ENCODE measurements at places on chromosomes 5 and 9.

DNA sequence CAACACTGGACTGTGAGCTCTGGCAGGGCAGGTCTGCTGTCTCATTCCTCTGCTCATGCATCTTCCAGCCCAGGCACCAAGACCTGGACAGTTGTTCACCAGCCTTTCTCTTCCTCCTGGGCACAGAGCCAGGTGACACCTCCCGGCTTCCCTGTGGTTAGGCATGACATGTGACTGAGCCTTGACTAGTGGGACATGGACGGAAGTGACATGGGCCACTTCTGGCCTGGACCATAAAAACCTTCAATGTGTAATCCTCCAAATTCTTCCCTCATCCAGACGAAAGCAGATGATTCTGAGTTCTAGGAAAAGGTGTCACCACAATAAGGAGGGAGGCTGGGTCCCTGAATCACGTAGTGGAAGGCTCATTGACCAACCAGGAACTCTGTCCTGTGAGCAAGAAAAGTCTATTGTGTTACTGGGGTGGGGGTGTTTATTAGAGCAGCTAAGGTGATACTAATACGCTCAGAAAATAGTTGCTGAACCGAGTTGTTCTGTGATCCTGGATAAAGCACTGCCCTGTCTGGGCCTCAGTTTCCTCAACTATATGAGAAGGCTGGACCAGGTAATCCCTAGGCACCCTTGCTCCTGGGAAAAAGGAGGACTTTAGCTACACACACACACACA, 26.6 kb upstream of the CRB2 start:
- DNase-seq, result peak; percentile 30

DNA sequence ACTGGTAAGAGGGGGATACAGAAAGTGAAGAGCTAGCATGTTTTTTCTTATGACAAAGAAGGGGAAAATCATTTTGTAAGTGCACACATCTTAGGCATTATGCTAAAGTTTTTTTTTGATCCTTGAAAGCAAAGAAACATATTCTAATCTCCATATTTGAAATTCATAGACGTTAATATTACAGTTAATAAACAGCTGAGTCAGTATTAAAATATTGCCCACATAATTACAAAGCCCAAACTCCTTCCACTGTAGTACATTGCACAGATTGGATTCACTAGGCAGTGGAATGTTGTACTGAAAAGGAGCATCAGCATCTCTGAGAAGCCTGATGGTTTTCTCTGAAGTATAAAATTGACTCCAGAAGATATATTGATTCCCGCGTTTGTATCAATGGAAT, 122.6 kb downstream of the ISOC1 start:
- DNase-seq, result no peak

- no peak for DNase-seq
Observed at GRCh38 chr5:126358525-126358924, 64.7 kb upstream of the GRAMD2B start.

- no peak for DNase-seq
Observed at GRCh38 chr9:96061293-96061987, 185.9 kb downstream of the ERCC6L2 start.

GRCh38 chr5:14793851-14794250, 77.7 kb downstream of the ANKH start:
- DNase-seq, result no peak

- no peak for DNase-seq
Observed at GRCh38 chr9:107249131-107249533, 33.9 kb upstream of the RAD23B start.

DNA sequence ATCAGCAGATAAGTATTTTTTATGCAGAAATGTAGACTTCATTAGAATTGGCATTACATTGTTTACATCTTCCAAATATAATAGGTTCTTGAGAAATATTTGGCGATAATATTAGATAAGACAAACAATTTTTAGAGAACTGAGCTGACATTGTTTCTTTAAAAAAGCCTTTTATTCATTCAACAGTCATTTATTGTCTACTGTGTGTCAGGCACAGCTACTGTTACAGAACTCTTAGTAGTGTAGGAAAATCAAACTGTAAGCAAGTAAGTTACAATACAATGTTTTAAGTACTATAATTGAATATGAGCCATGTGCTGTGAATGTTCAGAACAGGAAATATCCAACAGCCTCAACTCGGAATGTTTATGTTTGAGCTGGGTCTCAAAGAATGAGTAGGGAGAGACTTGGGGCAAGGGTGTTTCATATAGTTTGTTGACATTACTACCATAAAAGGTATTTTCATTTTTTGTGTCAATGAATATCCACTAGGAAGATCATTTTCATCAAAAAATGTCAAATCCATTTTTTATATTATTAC, 114.0 kb downstream of the CDC42SE2 start:
- DNase-seq, result no peak

GRCh38 chr5:65696892-65697291, 25.0 kb downstream of the SGTB start:
- no peak for DNase-seq

GRCh38 chr9:82382887-82383616, 394.5 kb downstream of the SPATA31D1 start:
- DNase-seq, result no peak

GRCh38 chr9:131585375-131585774, 40.1 kb downstream of the PRRT1B start:
- DNase-seq, result peak; percentile 33

DNA sequence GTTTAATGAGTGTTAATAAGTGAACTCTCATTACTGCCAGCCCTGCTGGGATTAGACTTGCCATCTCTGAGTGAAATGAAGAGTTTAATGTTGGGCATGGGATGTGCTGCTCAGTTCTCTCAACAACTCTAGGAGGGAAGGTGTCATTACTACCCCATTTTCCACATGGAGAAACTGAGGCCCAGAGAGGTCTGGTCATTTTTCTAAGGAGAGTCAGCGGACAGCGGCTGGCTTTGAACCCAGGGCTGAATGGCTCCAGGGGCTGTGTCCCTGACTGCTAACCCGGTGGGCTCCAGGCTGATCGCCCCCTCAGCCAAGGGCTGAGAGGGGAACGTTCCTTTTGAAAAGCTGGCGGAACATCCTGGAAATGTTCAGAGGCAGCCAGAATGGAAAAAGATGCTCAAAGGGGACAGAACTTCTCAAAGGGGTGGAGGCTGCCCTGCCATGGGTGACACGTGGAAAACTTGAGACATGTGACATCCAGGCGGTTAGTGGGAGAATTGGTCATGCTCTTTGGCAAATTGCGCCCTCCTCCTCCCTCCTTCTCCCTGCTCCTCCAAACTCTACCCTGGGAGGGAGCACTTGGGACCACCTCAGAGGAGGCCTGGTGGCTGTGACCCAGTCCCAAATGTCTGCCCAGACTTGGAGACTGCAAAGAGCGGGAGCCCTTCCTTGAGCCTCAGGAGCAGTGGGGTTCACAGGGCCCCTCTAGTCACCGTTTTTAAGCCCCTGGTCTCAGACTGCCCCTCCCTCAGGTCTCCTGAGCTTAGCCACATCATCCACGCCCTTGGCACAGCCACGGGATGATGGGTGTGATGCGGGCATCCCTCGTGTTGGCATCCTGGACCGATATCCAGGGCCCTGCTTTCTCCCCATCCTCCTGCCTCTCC, 28.7 kb downstream of the DNM1 start:
- no peak for DNase-seq

DNA sequence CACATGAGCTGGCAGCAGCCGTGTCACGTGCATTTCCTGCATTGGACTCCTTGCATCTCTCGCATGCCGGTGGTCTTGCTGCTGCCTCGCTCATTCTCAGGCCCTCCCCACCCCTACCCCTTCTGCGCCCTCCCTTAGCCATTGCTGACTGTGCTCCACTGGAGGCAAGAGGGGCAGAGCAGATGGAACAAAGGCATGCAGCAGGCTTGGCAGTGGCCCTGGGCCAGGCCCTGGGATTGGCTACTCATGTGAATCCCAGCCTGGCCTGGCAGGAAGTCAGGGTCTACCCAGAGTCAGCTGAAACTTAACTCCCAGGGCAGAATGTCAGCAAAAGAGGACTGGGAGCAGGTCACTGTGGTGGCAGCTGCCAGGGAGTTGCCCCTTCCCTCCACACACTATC, 62.3 kb downstream of the TSTD2 start:
- no peak for DNase-seq

- DNase-seq, result no peak
Observed at GRCh38 chr5:68821056-68821455, 272.8 kb upstream of the SLC30A5 start.

DNA sequence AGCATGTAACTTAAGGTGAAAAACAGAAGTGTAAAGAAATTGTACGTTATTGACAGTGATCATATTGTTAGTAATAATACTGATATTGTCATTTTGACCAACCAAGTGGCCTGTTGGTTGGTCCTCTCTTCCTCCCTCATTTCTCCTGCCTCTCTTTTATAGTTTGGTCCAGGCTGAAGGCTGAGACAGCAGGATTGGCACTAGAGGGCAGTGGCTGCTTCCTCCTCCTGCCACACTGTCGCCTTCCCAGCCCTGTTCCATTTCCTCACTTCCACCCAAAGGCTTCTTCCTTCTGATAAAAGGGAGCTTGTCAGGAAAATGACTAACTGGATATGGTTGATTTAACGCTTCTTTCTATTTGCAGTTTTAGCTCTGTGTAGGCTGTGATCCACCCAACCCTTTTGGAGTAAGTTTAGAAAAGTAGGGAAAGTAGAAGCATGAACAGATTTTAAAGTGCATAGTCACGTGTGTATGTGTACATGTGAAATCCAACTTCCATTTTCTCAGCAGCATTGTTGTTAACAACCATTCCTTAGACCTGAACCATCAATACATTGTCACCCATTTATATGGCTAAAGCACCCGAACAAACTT, 35.6 kb downstream of the PTCD2 start:
- no peak for DNase-seq

GRCh38 chr5:75616371-75616881, 5.2 kb downstream of the ANKDD1B start:
- DNase-seq, result no peak

- DNase-seq, result no peak
Observed at GRCh38 chr5:78699552-78700153, 51.1 kb upstream of the LHFPL2 start.

DNA sequence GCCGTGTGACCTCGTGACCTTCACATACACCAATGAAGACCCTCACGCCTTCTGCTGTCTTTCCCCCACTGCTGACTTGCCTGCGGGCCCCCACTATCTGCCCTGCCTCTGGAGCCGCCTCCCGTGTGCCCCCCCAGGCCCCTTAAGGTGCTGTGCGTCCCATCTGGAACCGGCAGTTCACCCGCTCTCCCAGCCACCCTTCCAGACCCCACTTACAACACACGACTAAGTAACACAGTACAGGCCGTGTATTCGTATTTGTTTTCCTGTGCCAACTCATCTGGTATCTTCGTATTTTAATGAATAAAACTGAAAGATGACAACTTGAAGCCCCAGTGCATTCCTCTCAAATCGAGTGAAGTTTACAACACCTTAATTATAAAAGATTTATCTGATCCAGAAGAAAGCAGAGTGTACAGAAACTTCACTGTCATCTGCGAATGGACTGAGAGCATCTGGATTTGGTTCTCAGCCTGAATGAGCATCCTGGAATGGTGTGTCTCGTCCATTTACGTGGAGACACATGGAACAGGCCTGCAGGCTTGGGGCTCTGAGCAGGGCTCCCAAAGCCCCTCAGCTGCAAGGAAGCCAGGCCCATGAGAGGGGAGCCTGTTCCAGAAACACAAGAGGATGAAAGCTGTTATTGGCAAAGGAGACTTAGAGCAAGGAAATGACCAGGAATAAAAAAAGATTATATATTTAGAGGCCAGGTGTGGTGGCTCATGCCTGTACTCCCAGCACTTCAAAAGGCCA, 21.9 kb upstream of the TERT start:
- no peak for DNase-seq

DNA sequence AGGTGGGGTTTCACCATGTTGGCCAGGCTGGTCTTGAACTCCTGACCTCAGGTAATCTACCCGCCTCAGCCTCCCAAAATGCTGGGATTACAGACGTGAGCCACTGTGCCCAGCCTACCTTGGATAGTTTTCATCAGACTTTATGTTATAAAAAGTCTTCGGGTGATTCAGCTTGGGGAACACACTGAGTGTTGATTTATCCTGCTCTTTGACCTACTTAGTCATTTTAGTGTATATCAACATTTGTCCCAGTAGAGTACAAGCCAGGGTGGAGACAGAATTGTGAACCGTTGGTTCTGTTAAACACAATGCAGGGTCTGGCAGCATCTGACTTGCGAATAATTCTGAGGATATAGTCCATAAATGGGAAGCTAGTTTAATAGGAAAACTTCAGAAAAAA, 39.7 kb downstream of the NFX1 start:
- DNase-seq, result no peak

GRCh38 chr9:38041564-38042243, 27.3 kb downstream of the SHB start:
- no peak for DNase-seq

GRCh38 chr5:159469496-159470372, 139.4 kb upstream of the IL12B start:
- no peak for DNase-seq

- DNase-seq, result no peak
Observed at GRCh38 chr5:109880907-109881685, 191.4 kb downstream of the MAN2A1 start.

DNA sequence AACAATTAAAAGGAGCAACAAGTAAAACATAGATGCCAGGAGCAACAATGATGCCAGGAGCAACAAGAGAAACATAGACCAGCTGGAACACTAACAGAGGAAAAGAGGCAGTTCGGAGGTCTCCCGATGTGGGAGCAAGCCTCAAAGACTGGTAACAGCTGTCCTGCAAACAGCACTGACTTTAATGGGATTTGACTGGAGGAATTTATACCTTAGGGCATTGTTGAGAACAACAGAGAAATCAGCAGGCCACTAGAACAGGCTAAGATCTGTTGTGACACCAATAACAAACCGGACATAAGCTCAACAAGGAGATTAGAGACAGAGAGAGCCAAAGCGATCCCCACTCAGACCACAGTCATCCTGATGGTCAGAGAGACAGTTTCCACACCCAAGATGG, 11.8 kb upstream of the SYK start:
- no peak for DNase-seq

DNA sequence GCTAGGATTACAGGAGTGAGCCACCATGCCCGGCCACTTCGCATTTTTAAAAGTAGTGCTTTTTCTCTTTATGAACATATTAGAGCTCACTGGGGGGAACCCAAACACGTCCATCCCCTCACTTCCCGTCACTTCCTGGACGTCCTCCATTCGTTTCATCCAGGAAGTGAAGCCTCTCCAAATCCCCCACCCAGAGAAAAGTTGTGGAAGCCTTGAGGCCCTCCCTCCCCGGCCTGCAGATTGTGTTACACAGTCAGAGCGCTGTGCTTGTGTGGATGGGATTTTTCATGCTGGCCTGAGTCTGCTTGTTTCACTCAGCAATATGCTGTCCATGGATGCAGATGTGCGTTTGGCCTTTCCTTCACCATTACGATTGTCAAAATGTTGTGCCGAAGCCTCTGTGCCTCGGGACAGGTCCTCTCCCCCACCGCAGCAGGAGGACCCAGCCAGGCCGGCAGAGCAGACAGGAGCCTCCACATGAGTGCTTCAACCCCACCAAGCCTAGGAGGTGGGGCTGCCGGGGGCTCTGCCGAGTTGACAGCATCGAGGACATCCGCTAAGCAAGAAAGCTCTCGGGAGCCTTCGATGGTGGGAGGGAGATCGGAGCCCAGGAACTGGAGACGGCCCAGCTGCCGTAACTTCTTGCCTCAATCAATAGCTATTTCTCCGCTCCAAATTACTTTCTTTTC, 121.6 kb upstream of the PPP1R26 start:
- DNase-seq, result no peak

GRCh38 chr5:163861670-163862069, 356.3 kb downstream of the MAT2B start:
- DNase-seq, result no peak

Data from OCI-LY7 (cell line).